ENCODE measurements at places on chromosomes 1 and 21.

DNA sequence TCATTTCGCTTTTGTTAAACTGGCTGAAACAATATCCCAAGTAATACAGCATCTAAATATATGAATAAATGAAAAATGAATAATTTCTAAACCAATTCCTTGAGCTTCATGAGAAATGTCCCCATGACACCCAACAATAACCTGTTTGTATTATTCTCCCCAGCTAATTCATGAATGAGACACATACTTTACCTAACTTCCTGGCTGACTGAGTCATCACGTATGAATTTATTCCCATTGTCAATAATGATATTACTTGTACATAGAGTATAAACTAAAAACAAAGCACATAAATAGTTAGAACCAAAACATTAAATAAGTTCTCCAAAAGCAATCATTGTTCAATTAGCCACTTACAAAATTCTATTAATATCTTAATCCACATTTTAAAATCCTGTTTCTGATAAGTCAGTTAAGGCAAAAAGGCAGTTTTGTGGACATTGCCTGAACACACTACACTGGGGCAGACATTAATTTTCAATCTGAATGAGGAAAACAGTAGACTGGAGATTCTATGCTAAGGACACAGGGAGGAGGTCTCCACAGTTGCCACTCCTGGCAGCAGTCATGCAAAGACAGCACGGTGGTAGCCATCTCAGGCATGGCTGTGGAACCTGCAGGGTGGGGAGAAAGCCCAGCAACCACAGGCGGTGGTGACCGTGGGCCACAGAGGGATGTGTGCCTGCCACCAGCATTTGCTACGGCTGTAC lies 48.2 kb downstream of the SLC9C2 start:
- DNase-seq = no peak

GRCh38 chr21:35111321-35111930 lies 62.3 kb upstream of the RUNX1 start:
- DNase-seq = no peak

GRCh38 chr1:9689011-9689706 lies 37.6 kb downstream of the PIK3CD start:
- no peak for DNase-seq

GRCh38 chr1:94111879-94112278 lies 9.1 kb downstream of the ABCA4 start:
- DNase-seq = no peak

DNA sequence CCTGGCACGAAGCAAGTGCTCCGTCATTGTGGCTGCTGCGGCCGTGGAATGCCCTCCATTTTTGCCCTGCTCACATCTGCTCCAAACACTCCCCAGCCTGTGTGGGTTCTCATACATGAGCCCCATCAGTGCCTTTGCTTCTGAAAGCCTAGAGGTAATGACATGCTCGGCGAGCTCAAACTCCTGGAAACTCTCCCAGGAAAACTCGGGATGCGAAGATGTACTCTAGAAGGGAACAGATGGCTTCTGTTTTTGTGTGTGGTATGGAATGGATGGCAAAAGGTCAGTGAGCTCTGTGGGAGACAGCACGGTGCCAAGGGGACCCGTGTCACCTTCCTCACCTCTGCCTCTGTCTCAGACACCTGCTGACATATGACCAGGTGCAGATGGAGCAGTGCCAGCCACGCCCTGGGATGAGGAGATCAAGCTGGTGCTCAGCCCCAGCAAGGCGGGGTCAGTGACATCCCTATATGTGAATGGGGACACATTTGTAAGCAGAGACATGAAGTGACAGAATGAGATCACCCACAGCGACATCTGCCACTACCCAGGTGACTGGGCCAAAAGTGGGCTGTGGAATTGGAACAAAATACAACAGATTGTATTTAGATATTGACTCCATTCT lies 84.1 kb upstream of the COX20 start:
- no peak for DNase-seq

GRCh38 chr1:18126616-18127015 lies 19.0 kb downstream of the IGSF21 start:
- no peak for DNase-seq

DNA sequence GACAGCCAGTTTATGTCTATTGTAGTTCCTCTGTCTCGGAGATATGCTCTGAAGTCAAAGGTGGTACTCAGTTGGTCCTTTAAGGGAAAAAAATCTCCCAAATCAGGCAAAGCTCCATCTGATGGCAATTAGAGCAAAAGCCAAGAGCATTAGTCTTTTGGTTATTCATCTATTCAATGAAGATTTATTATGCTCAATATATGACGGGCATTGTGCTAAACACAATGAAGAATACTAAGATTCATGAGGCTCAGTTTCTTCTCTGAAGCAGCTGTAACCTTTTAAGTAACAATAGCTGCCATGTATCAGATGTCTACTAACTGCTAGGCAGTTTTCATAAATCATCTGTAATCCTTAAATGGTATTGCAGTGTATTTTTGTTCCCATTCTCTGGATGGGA lies 47.6 kb upstream of the MROH9 start:
- DNase-seq = no peak

GRCh38 chr1:1181938-1182410 lies 8.3 kb downstream of the TTLL10 start:
- DNase-seq = no peak

DNA sequence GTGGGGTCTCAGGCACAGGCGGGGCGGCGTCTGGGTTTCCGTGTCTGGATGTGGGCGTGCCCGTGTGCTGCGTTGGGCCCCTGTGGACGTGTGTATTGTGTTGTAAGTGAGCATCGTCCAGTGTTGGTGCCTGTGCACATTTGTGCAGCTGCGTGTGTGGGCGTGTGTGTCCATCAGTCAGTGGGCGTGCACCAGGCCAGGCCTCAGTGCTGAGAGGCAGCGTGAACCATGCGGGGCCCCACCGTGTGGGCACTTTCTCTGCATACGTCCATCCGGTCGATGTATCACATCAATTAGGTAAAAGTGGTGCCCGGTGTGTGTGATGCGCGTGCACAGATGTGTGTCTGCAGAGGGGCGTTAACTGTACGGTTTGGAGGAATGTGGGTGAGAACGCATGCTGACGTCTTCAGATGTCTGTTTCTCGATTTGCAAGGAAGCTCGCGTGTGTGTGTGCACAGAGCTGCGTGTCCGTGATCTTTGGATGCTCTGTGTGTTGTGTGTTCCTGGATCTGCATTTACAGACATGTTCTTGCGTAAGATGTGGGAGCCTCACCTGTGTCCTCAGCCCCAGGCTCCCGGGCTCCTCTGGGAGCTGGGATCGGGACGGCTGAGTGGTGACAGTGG lies 24.6 kb downstream of the AGRN start:
- DNase-seq = no peak

GRCh38 chr1:952603-953002 lies 6.5 kb downstream of the NOC2L start:
- DNase-seq = no peak

GRCh38 chr1:187999973-188000372 lies 1171.2 kb downstream of the PLA2G4A start:
- no peak for DNase-seq

GRCh38 chr1:91591175-91591974 lies 90.7 kb downstream of the CDC7 start:
- DNase-seq = no peak

DNA sequence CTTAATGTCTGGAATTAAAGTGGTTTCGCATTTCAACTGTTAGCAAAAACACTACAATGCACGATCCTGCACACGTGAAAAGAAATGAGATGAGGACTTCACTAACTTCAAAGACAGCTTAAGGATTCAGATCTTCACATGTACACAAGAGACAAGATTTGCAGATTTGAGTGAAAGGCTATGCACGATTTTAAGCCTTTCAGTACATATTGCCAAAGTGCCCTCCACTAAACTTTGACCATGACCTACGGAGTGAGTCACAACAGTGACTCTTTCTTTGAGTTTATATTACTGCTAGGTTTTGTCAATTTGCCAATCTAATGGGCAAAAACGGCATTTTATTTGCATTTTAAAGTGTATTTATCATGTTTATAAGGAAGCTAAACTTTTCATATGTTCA lies 41.2 kb upstream of the CR1L start:
- no peak for DNase-seq

DNA sequence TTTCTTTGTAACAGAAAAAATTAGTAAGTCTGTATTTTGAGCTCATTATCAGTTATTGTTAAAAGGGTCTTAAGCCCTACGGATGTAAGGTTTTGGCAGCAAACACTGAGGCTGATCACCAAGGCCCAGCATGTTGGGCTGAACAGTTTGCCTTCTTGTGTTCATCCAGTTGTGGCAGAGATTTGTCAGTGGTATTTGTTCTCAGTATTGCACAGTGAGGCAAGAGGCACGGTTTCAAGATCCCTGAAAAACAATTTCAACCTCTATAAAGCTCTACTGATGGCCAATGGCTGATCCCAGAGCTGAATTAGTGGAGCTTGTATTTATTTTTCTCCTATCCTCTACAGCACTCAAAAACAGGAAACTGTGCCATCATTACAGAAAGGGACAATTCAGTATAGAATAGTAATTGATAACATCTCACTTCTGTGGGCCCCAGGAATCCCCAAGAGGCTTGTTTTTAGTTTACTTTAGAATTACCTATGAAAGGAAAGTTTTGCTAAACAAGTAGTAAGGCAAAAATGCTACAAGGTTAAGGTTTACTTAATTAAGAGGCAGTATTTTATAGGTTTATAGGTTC lies 191.8 kb upstream of the RAB4A start:
- no peak for DNase-seq

DNA sequence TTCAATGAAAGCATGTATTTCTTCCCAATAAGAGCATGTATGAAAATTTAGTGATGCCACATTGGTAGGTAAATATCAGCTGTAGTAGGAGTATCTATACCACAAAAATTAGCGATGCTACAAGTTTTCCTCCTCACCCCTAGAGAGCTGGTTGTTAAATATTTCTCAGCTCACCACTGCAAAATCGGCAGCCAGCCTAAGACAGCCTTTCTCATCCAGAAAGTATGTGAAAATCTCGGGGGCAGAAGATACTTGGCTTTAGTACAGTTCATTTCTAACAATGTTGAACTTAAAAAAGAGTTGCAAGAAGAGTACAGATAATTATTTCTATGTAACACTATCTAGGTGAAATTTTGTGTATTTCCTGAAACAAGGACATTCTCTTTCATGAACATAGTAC lies 235.4 kb downstream of the TPR start:
- no peak for DNase-seq

All from spinal cord (tissue), 10 donors.